Type B pancreatic cell (in vitro differentiated cells): ENCODE measurements at places on chromosomes 1 and 21. TPM values are rescaled to one million over a fixed set of nuclear protein-coding genes. Genes with fewer than 3 reads are reported as not detected.

CYP2J2 gene
- 1.5 and 1.8 TPM in 2 replicates for total RNA-seq

KRTAP7-1 gene
- total RNA-seq, result not detected in 2 replicates

DYNLT5 gene
- 4.1 TPM in 1 of 2 replicates, not detected in the other for total RNA-seq

- no peak overlapping the region for H3K27ac ChIP-seq
- no peaks in the 10 kb centered on the region for H3K27me3 ChIP-seq
- H3K36me3 ChIP-seq, result no peaks in the 10 kb centered on the region
- H3K4me3 ChIP-seq, result no peak overlapping the region
- no peaks in the 10 kb centered on the region for H3K4me1 ChIP-seq
- no peak for DNase-seq
These were observed 607.8 kb upstream of the B3GALT2 start for GRCh38 chr1:193794239-193794638.

DNA sequence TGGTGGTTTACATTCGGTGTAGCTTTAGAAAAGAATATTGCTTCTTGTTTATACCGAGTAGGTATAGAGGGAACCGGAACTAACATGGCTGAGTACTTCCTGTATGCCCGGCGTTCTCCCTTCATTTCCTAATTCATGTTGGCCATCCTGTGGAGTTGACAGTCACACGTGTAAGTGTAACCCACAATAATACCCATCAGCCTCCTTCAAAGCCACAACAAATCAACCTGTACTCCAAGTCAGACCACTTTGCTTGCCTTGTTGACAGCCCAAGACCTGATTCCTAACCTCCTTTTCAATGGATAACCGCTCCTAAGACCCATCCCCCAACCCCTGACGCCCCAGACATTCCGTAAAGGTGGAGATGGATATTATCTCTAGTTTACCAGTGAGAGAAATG is 42.1 kb downstream of the UBE2U start:
- H3K27ac ChIP-seq, result peak overlapping the region; percentile 27
- H3K4me1 ChIP-seq, result peaks cover 36% of the 10 kb centered on the region
- peaks cover 4% of the 10 kb centered on the region for H3K27me3 ChIP-seq

DNA sequence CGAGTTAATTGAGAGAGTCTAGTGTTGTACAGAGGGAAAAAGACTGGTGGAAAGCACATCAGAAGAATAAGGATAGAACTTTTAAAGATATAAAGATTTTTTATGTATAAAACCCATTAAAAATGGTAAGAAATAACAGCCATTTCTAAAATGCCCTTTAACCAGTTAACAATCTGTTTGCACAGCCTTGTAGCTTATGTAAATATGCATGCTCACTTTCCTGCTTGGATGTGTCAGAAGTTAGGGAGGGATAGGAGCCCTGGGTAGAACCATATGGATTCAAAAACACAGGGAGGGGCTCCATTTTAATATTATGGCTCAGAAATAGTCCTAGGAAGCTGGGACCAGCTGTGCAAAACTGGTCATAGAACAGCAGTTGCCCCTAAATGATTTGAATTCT is 4.5 kb upstream of the EDEM3 start:
- H3K4me1 ChIP-seq, result peaks cover 12% of the 10 kb centered on the region
- H3K27me3 ChIP-seq, result no peaks in the 10 kb centered on the region
- no peaks in the 10 kb centered on the region for H3K36me3 ChIP-seq
- no peak overlapping the region for H3K4me3 ChIP-seq
- no peak overlapping the region for H3K27ac ChIP-seq

DNA sequence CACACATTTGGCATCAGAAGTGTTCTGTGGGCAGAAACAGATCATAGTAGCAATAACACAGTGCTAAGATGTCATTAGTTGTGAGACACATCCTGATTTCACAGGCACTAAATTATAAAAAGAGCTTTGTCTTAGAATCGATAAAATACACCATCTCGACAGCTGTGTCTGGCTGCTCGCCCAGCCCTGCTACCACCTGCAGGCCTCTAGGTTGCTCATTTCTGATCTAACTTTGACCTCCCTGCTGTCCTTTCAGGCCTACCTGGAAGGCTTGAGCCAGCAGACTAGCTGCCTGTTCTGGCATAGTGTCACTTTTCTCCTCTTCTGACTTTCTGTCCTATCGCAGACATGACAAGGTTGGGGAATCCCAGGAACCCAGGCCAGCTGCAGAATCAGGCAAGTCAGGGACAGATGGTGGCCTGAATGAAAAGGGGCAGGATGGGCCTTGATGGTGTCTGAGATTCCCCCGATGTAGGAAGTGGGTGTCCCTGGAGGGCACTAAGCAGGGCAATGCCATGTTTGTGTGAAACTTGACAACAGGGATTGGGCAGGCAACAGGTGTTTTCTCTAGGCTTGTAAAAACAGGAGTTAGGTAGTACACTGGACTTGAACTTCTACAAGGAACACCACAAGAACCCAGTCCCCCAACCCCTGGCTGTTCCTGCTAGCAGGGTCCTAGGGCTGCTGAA is 66.6 kb upstream of the RHOU start:
- DNase-seq, result no peak
- no peak overlapping the region for H3K4me3 ChIP-seq
- H3K36me3 ChIP-seq, result no peaks in the 10 kb centered on the region

DNA sequence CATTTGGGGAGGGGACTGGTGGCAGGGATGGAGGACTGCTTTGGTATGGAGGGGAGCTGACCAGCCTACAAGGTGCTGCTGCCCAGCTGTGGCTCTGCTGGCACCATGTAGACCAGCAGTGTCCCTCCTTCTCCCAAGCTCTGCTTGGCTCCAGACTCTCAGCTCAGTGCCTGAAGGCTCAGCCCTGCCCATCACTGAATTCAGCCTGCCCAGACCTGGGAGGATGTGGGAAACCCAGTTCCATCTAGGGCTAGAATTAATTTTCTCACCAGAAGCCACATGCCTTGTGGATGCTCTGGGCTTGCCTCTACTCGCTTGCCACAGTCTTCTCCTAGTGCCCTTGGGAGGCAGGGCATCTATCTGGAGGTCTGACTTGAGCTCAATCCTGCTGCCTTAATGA is 195.0 kb upstream of the EDN2 start:
- H3K4me1 ChIP-seq, result peaks cover 14% of the 10 kb centered on the region
- H3K27me3 ChIP-seq, result peaks cover 7% of the 10 kb centered on the region
- no peak overlapping the region for H3K27ac ChIP-seq
- no peaks in the 10 kb centered on the region for H3K36me3 ChIP-seq
- DNase-seq, result no peak

GRCh38 chr1:53736290-53736689 is 2.7 kb downstream of the GLIS1 start:
- DNase-seq, result no peak
- no peak overlapping the region for H3K27ac ChIP-seq
- H3K4me1 ChIP-seq, result peaks cover 41% of the 10 kb centered on the region
- peaks cover 82% of the 10 kb centered on the region for H3K27me3 ChIP-seq
- H3K4me3 ChIP-seq, result peak overlapping the region; percentile 42

DNA sequence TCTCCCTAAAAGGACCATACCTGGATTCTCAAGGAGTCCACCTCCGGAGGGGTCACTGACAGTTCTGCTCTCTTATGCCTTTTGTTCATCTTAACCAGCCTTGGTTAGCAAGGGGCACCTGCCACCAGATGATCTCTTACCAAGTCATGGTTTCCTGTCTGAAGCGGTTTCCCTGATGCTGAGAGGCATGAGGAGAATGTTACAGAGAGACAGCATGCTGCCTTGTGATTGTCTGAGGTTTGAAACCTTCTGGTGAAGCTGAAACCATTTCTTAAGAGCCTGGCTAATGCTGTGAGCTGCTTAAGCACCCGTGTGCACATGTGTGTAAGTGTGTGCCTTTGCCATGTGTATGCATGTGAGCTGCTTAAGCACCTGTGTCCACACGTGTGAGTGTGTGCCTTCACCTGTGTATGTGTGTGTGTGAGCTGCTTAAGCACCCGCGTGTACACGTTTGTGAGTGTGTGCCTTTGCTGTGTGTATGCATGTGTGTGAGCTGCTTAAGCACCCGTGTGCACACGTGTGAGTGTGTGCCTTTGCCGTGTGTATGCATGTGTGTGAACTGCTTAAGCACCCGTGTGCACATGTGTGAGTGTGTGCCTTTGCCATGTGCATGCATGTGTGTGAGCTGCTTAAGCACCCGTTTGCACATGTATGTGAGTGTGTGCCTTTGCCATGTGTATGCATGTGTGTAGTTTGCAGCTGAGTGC is 136.4 kb upstream of the COL6A1 start:
- H3K27me3 ChIP-seq, result peaks cover 2% of the 10 kb centered on the region
- no peak overlapping the region for H3K27ac ChIP-seq
- H3K36me3 ChIP-seq, result no peaks in the 10 kb centered on the region
- no peak overlapping the region for H3K4me3 ChIP-seq
- peak; percentile 29 for DNase-seq

GRCh38 chr1:153537376-153537730 is 1.6 kb upstream of the S100A6 start:
- H3K4me1 ChIP-seq, result peaks cover 40% of the 10 kb centered on the region
- H3K27ac ChIP-seq, result peak overlapping the region; percentile 61
- DNase-seq, result no peak
- no peaks in the 10 kb centered on the region for H3K27me3 ChIP-seq

- H3K27me3 ChIP-seq, result peaks cover 5% of the 10 kb centered on the region
- no peaks in the 10 kb centered on the region for H3K36me3 ChIP-seq
- no peak overlapping the region for H3K4me3 ChIP-seq
- DNase-seq, result no peak
- H3K27ac ChIP-seq, result no peak overlapping the region
These were observed 13.9 kb upstream of the CD53 start for GRCh38 chr1:110859062-110859461.
